ENCODE measurements at places on chromosomes 12 and 14.

GRCh38 chr14:51512316-51512715 is 139.4 kb upstream of the FRMD6 start:
- no peak for DNase-seq

DNA sequence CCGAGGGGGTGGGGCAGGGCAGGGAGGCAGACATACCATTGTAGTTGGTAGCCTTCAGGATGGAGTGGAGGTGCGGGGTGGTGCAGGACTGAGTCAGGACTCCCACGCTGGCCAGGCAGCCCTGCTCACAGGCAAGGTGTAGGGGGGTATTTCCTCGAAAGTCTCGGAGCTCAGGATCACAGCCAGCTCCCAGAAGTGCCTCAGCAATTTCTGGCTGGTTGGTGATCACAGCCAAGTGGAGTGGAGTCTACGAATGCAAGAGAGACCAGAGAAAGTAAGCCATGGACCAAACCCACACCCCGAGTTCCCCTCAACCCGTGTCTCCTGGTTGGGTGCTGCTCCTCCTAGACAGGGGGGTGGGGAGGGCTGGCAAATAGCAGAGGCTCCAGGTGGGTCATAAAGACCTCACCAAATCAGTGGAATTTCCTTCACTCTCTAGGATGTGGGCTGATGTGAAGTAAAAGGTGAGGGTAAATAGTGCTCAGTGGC is 1.4 kb downstream of the NFKBIA start:
- DNase-seq = no peak

DNA sequence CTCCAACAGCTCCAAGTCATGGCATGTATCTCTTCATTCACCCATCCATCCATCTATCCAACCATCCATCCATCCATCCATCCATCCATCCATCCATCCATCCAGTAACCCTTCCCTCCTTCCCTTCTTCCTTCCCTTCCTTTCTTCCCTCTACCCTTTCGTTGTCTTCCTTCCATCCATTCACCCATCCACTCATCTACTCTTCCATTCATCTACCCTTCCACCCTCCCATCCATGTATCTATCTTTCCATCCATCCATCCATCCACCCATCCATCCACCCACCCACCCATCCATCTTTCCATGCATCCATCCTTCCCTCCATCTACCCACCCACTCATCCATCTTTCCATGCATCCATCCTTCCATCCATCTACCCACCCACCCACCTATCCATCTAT is 53.2 kb upstream of the FBXO21 start:
- no peak for DNase-seq

GRCh38 chr12:86712425-86712843 is 456.2 kb upstream of the MGAT4C start:
- no peak for DNase-seq

GRCh38 chr14:64632056-64632455 is 72.2 kb upstream of the PLEKHG3 start:
- no peak for DNase-seq

- DNase-seq = no peak
Observed at GRCh38 chr12:51362747-51363342, 16.4 kb upstream of the CELA1 start.

DNA sequence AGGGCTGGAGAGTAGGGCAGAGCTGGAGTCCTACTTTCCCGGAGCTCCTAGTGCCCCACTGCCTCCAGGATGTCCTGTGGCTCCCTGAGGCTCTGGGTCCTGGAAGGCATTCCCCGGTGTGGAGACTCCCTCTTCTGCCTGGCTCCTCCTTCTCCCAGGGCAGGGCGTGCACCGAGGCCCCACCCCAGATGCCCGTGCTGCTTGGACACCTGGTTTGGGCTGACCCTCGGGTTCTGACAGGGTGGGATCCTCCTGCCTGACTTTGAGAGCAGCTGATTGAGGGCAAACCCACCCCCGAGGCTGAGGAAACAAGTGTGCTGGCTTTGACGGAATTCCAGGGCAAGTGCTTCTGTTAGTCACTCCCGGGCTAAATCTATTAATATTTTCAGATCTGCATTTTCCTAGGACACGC is 15.4 kb downstream of the TEAD4 start:
- peak; percentile 66 for DNase-seq

- DNase-seq = peak; percentile 96
Observed at GRCh38 chr12:43805860-43806736, at the start of gene TWF1. TWF1 (minus strand) TSS chr12:43806317; CDS start chr12:43806245, 72 bp downstream.

Data from islet precursor cell (in vitro differentiated cells).